ENCODE measurements at places on chromosomes 2 and 18. TPM values are rescaled to one million over a fixed set of nuclear protein-coding genes. Genes with fewer than 3 reads are reported as not detected.

LDLRAD4 gene
- 3.8 TPM for total RNA-seq

DSG3 gene
- total RNA-seq = 0.04 TPM

ST8SIA5 gene
- 9.9 TPM for total RNA-seq

NPHP1 gene
- 10.3 TPM for total RNA-seq

NEU4 gene
- 0.44 TPM for total RNA-seq

OXER1 gene
- 1.2 TPM for total RNA-seq

GULP1 gene
- total RNA-seq = 15.9 TPM

NTSR2 gene
- total RNA-seq = 0.18 TPM

CPS1 gene
- 0.91 TPM for total RNA-seq

CXCR1 gene
- total RNA-seq = 0.69 TPM

RTKN gene
- 7.8 TPM for total RNA-seq

Measured in psoas muscle (tissue), 8 donors.